ENCODE measurements at places on chromosomes 7 and 10.

GRCh38 chr7:155710530-155710929, 66.1 kb downstream of the RBM33 start:
- no peak for DNase-seq

- no peak for DNase-seq
These were observed 13.1 kb downstream of the GNAI1 start for GRCh38 chr7:80147543-80148391.

DNA sequence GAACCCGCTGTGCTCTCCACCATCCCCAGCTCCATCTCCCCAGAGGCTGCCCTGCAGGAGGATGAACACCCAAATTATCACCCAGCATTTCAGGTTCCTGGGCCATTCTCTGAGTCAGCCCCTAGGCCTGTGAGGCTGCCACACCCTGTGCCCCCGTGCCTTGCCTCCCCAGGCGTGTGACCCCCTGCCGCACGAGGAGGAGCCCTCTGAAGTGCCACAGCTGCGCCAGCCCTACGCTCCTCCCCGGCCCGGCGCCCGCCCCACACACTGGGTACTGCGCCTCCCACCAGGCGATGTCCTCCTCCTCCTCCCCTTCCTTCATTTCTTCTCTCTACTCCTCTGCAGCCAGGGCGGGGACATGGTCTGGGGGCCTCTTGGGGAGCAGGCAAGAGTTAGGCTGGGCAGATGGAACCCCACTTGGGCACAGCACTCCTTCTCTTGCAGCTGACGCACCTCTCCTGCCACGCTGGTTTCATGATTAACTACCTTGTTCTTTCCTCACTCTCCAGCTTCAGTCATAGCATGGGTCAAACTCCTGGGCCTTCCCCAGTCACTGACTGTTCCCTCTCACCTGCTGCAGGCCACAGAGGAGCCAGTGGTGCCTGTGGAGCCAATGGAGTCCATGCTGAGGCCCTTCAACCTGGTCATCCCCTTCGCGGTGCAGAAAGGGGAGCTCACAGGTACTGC, 12.7 kb upstream of the ATP6V1F start:
- no peak for DNase-seq

DNA sequence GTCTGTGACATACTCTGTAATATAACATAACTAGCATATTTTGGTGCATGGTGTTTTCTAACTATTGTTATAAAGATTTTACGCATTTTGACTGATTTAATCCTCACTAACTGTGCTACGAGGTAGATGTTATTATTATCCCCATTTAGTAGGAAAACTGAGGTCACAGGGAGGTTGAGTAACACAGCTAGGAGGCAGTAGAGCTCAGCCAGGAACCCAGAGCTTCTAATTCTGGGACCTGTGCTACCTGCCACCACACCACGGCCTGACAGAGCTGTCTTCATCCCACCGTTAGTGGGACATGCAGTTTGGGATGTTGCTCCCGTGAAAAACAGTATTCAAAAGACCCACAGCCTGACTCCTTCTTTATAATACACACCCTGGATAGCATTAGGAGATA, 962.5 kb downstream of the CNTNAP2 start:
- no peak for DNase-seq

DNA sequence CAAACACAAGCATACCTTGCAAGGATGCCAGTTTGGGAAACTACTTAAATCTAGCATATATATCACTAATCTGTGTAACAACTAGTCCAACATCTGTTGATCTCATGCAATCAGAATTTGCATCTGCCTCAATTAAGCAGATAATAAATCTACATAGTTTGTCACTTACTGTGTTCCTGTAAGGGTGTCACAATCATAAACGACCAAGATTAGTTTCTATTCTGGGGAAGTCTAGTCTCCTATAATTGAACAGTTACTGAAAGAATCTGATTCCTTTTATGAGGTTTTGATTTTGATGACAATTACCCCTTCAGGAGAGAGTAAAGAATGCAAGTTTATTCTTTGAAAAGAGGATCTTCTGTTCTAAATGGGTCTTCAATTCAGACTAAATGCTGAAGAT, 85.5 kb upstream of the LRRN3 start:
- no peak for DNase-seq

DNA sequence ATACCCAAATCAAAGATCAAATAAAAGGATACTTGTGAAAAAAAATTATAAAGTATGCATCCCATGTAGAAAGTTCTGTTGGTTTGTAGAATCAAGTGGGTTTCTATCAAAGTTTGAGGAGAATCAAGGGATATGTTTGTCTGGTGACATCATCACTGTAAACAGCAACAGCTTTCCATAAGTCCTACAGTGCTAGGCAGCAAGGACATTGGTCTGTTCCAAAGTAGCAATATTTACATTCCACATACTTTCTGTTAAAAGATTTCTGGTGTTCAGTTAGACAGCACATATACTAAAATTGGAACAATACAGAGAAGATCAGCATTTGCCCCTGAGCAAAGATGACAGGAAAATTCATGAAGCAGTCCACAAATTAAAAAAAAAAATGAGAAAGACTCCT, 683.9 kb downstream of the XPNPEP1 start:
- DNase-seq = no peak

- DNase-seq = no peak
These were observed 2.7 kb upstream of the PDCD4 start for GRCh38 chr10:110868981-110869380.

DNA sequence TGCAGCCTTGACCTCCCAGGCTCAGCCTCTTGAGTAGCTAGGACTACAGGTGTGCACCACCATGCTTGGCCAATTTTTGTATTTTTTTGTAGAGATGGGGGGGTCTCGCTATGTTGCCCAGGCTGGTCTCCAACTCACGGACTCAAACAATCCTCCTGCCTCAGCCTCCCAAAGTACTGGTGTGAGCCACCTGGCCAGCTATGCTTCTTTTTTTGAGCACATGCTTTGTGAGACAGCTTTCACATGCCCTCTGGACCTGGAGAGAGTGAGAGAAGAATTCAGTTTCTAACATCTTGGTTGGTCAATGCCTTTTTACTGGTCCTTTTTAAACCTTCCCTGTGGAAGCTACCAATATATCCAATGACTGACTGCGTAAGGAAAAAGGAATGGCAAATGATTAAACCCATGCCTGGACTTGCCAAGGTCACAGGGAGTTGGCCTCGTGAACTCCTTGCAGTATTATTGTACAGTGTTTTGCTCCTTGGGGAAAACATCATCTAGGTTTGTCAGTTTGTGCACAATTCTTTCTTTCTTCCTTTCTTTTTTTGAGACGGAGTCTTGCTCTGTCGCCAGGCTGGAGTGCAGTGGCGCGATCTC, 6.2 kb upstream of the FOXK1 start:
- DNase-seq = no peak

- no peak for DNase-seq
These were observed 112.1 kb upstream of the AFAP1L2 start for GRCh38 chr10:114516356-114516755.

GRCh38 chr7:113283861-113284260, 165.5 kb upstream of the SMIM30 start:
- no peak for DNase-seq

GRCh38 chr10:44388641-44389040, 3.7 kb upstream of the CXCL12 start:
- no peak for DNase-seq

GRCh38 chr7:121633186-121633585, 237.1 kb upstream of the FAM3C start:
- DNase-seq = no peak

DNA sequence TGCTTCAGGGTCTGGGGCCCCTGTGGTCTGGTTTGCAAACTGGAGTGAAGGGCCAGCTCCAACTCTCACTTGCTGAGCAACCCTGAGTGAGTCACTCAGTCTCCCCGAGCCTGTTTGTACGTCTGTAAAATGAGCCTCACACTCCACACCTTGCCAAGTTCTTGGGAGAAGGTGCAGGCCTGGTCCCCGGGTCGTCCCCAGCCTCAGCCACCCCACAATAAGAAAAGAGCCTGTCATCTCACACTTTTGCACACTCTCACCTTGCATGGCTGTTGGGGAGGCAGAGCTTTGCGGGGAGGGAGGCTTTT, 5.2 kb downstream of the GRIFIN start:
- DNase-seq = no peak

GRCh38 chr7:128084896-128085608, 53.8 kb upstream of the LRRC4 start:
- no peak for DNase-seq

GRCh38 chr7:47785923-47786556, 162.2 kb downstream of the PKD1L1 start:
- no peak for DNase-seq

DNA sequence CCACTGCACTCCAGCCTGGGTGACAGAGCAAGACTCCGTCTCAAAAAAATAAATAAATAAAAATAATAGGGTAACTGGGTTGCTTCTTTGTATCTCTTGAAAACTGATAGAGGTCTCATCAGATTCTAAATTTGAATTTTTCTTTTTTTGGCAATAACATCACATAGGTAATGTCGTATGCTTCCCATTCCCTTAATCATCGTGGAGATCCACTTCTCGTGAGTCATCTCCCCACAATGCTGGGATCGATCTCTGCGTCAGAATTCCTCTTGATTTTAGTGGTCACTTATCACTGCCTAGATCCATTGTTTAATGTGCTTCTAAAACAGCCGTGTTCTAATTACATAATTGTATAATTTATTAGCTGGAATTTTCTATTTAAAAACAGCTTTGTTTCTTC, 70.5 kb upstream of the DNAJB6 start:
- DNase-seq = no peak

DNA sequence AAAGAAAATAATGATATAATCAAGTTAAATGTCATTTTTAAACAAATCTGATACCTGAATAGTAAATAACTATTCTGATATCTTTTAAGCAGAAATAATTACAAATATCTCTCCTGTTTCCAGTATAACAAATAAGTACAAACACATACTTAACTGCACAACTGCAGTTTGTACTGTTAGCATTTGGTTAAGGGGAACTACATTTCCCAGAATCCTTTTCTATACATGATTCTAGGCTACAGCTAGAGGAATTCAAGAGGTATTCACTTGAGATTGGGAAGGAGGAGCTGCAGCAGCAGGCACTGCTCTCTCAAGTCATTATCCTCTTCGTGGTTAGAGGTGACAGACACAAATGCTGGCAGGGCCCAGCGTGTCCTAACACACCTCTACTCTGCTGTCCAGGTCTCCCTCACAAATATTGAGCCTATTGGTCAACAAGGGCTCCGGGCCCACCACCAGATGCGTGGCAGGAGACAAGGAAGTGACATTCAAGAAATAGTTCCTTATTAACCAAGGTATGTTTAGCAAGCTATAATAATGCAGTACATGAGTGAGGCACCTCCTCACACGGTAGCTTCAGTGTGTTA, 255.1 kb upstream of the MKLN1 start:
- no peak for DNase-seq

- no peak for DNase-seq
These were observed 66.2 kb downstream of the FAM241B start for GRCh38 chr10:69696073-69696731.

GRCh38 chr7:14714161-14714728, 188.3 kb downstream of the DGKB start:
- no peak for DNase-seq

GRCh38 chr7:112358513-112358912, 91.7 kb upstream of the IFRD1 start:
- no peak for DNase-seq

GRCh38 chr10:12852687-12853086, 148.8 kb downstream of the CCDC3 start:
- no peak for DNase-seq

GRCh38 chr10:25701652-25702051, 232.4 kb upstream of the MYO3A start:
- no peak for DNase-seq

DNA sequence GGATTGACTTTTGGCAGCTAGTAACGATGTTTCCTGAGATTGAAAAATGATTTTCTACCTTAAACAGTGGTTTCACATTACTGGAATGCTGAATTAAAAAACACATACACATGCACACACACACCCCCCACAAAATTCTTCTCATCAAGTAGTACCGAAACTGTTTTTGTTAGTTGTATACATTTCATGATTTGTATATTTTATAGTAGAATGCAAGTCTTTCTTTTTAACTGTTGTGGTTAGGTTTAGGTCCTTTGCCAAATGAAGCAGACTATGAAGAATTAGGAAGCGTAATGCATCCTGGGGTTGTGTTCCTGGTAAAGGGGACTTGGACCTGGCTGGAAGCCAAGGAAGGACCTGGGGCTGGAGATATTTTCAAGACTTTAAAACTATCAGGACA, 505.8 kb downstream of the SUGCT start:
- DNase-seq = no peak

GRCh38 chr10:75672842-75673241, 241.4 kb downstream of the LRMDA start:
- DNase-seq = no peak

- DNase-seq = no peak
These were observed 43.1 kb downstream of the BAIAP2L1 start for GRCh38 chr7:98357751-98358161.

- DNase-seq = no peak
These were observed 244.9 kb upstream of the NEBL start for GRCh38 chr10:21141946-21142492.

- peak; percentile 66 for DNase-seq
These were observed 1.4 kb upstream of the LCOR start for GRCh38 chr10:96830511-96831199.

DNA sequence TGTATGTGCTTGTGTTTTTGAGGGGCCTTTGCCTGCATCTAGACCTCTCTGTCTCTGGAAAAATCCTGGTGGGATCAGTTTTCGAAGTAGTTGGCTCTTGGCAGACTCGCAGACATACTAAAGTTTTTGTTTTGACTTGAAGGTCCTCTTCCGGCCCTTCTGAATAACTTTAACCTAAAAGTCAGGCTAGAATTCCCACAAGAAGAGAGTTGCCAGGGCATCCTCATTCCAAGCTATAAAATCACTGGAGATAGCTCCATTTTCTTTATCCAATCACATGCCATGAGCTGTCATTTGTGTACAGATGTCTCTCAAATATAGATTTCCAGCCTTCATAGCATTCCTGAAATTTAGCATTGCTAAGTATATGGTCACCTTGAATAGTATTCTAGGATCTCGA, 967.8 kb downstream of the LRMDA start:
- no peak for DNase-seq

GRCh38 chr10:57822965-57823364, 444.7 kb downstream of the IPMK start:
- DNase-seq = no peak
